ENCODE measurements at places on chromosomes 5 and 9.

- no peak for DNase-seq
These were observed 2.6 kb upstream of the HABP4 start for GRCh38 chr9:96447406-96447805.

DNA sequence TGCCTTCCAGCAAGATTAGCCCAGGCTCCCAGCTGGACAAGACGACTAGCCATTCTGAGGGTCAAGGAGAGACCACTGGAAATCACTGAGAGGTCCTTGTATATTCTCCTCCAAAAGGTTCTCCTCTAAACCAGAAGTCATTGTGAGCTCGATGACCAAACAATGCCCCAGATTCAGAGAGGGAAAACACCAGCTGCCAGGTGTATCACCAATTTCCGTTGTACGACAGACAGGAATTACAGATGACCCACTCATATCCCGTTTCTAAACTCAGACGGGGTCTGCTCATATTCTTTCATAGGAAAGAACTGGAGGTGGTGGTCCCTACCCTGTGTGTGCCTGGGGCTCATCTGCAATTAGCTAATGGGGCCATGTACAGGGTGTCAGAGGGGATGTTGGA is 14.2 kb downstream of the FAXDC2 start:
- DNase-seq, result no peak

- DNase-seq, result no peak
These were observed 23.6 kb upstream of the CCDC112 start for GRCh38 chr5:115320006-115320405.

- DNase-seq, result no peak
These were observed 12.7 kb downstream of the ABLIM3 start for GRCh38 chr5:149153751-149154610.

DNA sequence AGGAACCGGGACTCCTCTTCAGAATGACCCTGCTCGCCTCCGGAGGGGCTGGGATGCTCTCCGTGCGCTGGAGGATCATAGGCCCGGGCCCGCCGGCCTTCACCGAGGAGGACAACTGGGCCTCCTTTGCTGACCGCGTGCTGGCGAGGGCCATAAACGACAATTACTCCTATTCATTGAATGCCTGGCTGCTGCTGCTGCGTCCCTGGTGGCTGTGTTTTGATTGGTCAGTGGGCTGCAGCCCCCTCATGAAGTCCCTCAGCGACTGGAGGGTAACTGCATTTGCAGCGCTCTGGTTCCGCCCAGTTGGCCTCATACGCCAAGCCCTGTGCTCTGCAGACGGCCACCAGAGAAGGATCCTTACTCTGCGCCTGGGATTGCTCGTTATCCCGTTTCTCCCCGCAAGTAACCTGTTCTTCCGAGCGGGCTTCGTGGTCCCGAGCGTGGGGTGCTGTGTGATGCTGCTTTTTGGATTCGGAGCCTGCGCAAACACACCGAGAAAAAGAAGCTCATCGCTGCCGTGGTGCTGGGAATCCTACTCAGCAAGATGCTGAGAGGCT is 16.6 kb downstream of the OR2V1 start:
- DNase-seq, result no peak

GRCh38 chr5:36521838-36522745 is 84.3 kb upstream of the SLC1A3 start:
- no peak for DNase-seq

- no peak for DNase-seq
These were observed 98.0 kb upstream of the NR3C1 start for GRCh38 chr5:143501310-143502044.

GRCh38 chr5:6392561-6392960 is 14.2 kb upstream of the MED10 start:
- DNase-seq, result no peak

GRCh38 chr9:95297316-95297715 is 20.2 kb downstream of the FANCC start:
- no peak for DNase-seq

GRCh38 chr9:87389936-87390335 is 107.7 kb upstream of the DAPK1 start:
- DNase-seq, result no peak

DNA sequence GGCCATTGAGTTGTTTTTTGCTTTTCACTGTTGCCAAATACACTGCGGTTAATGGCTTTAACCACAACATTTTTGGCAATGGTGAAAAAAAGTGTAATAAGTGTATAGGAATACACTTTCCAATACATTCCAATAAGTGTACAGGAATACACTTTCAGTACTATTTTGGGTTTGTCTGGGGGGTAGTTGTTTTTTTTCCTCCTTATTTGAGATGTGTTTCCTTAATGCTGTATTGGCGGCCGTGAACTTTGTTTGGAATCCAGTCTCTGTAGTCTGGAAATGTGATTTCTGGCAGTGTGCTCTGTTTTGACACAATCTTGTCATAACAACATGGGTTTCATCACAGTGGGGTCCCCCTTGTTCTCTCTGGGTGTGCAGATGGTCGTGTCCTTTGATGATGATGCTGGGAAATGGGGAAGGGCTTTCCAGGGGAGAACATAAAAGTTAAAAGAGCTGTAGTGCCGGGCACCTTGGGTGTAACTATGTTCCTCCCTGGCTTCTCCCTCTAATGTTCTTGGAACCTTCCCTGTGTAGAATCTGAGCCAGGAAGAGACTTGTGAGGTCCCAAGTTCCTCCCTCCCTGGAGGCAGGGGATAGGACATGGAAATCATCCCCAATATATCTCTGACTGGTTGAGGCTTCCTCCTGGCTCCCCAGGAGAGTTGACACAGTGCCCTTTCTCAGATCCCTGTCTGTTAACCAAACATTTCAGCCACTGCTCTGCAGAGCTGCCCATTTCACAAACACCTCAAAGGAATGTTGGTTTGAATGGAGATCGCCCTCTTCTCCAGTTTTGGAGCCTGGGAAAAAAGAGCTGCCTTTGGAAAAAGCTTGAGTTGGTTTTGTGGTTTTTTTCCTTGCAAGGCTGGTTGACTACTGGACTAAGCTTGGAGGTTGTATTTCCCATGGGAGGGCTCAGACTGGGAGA is 44.8 kb downstream of the RCL1 start:
- DNase-seq, result no peak

GRCh38 chr9:23412458-23412857 is 413.6 kb downstream of the ELAVL2 start:
- DNase-seq, result no peak

DNA sequence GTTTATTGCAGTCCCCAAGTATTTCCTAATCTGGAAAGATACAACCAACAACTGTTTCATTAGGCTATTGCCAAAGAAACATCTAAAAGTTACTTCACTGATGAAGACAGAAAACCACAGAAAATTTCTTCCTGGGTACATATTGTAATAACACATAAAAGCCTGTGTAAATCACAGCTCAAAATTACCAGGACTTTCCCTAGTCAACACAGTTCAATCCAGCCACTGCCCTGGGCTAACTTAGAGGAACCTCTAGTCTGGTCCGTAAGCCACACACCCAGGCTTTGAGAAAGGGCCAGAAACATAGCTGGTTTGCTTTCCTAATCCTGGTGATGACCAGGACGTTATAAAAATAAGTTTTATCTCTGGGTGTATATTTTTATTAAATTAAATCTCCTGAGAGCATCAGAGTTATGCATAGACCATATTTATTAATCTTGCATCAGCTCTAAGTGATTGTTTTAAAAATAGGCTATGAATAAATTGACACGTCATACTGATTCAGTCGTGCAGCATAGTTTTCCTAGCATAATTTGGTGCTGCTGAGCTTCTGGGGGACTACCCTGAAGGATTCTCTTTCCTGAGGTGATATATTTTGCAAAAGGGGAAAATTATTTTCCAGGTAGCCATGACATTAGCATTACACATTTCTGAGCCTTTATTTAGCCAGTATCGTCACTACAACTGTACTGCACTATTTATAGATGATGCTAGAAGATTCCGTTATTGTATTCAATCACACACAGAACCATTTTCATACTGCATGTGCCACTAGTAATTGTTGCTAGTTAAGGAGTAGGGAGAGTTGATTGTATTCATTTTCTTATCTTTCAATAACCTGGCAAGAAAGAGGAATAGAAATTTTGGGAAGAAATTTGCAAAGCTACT is 12.6 kb upstream of the MUSK start:
- no peak for DNase-seq

- no peak for DNase-seq
These were observed 65.7 kb upstream of the EIF4EBP3 start for GRCh38 chr5:140481758-140482157.

DNA sequence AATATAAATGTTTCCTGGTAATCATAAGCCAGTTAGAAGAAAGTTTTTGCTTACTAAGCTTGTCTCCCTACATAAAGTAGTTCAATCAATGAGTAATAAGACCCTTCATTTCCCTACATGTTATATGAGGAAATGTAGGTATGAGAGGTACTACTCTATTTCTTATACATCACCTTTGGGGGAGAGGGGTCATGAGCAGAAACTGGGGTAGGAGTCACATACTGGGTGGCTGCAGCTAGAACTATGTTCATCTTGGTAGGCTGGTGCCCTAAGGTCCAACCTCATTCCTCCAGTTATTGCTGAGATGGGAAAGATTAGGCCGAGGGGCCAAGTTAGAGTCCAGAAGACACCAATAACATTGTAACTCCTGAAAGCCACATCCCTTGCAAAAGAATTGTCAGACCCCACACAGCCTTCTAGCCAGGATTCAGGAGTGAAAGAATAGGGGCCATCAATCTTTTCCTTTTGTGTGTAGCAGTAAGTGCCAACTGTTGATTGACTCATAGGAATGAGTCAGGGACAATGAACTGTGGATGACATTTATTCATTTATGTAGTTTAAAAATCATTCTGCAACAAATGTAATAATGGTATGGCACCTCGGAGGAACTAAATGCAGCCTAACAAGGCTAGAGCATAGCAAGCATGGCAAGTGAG is 21.6 kb upstream of the SREK1 start:
- DNase-seq, result no peak

GRCh38 chr5:132474131-132474723 is 16.3 kb downstream of the IRF1 start:
- DNase-seq, result no peak

GRCh38 chr9:75390951-75391350 is 302.6 kb downstream of the OSTF1 start:
- no peak for DNase-seq

DNA sequence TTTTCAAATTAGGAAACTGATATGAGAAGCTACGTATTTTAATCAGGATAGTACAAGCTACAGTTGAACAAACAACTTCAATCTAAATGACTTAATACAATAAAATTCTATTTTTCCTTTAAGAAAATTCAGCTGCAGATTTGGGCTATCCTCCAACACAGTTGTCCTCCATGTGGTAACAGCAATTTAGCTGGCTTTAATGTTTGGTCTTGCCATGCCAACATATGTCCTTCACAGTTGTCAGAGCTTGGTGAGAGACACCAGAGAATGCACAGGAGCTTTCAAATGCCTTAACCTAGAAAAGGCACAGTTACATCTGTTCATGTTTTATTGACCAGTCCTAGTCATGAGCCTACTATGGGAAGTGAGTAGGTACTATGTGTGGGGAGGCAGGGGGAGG is 10.8 kb downstream of the FAM174A start:
- no peak for DNase-seq

- no peak for DNase-seq
These were observed 14.4 kb upstream of the NKD2 start for GRCh38 chr5:994272-994607.

- no peak for DNase-seq
These were observed 13.8 kb downstream of the SGTB start for GRCh38 chr5:65708145-65708544.

Measured in small intestine (tissue), 16 donors.